Fibroblast of villous mesenchyme (primary cell): ENCODE measurements at places on chromosomes 7 and 10. TPM values are rescaled to one million over a fixed set of nuclear protein-coding genes. Genes with fewer than 3 reads are reported as not detected.
A peak's percentile ranks its signal among the peaks of the same experiment; 100 is the strongest.

GRCh38 chr10:974785-975074 lies 13.5 kb upstream of the GTPBP4 start:
- DNase-seq, result no peak

DNA sequence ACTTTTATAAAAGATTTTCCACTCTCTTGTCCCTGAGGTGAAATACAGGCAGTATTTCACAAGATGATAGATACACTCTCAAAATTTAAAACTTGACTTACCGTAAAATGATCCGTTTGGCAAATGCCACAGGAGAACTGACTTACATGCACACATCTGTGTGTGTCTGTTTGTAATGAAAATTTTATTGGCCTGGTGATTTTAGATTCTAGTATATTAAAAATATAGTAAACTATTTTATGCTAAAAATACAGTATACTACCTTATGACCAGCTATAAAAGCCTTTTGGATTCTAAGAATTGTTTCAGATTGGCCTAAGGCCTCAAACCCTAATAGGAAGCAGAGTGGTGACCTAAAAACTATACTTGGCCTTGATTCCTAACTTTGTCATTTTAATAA lies 362.7 kb downstream of the IPMK start:
- DNase-seq, result no peak

GRCh38 chr10:103498936-103499638 lies 5.6 kb downstream of the NEURL1 start:
- DNase-seq, result no peak

DNA sequence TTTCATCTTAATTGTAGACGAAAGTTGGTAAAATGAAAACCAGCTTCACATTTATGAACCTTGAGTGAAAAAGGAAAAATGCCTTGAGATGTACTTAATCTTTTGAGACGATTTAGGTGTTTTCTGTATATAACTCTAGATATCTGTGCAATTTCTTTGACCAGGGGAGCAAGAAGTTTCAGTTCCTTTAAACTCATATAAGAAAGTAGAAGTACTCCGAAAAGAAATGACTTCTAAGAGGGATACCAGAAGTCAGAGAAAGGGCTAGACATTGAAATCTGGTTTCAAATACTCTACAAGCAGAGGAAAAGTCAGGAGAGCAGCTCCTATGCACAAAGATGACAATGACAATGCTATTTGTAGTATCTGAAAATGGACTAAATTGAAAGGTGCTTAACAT lies 303.7 kb downstream of the BAMBI start:
- no peak for DNase-seq

GRCh38 chr7:67311901-67312300 lies 315.3 kb downstream of the TYW1 start:
- DNase-seq, result peak; percentile 57

DNA sequence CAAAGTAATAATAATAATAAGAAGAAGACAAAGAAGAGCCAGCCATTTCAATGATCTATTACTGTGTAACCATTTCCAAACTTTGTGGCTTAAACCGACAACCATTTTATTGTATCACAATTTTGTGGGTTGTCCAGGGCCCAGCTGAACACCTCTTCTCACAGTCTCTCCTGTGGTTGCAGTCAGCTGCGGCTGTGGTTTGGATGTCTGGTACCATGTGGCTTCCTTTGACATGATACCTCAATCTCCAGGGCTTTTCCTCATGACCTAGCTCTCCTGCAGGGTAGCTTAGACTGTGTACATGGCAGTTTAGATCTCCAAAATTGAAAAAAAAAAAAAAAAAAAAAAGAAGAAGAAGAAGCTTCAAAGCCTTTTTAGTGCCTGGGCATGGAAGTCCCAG lies 72.6 kb upstream of the NFKB2 start:
- DNase-seq, result no peak

DNA sequence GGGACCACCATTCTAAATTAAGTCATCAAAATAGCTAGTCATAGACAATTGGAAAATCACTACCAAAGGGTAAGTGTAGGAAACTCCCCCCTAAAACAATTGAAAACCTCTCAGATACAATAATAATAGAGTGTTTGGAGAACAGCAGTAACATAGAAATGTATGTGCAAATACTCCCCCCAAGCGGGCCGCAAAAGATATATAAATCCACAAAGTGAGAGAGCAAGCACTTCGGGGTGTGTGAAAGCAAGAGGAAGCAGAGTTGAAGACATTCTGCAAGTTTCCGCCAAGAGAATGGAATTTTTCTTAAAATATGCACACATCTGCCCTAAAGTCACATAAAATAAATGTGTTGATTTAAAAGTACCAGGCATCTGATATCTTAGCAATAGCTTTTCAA lies 33.3 kb downstream of the CHCHD3 start:
- no peak for DNase-seq

DNA sequence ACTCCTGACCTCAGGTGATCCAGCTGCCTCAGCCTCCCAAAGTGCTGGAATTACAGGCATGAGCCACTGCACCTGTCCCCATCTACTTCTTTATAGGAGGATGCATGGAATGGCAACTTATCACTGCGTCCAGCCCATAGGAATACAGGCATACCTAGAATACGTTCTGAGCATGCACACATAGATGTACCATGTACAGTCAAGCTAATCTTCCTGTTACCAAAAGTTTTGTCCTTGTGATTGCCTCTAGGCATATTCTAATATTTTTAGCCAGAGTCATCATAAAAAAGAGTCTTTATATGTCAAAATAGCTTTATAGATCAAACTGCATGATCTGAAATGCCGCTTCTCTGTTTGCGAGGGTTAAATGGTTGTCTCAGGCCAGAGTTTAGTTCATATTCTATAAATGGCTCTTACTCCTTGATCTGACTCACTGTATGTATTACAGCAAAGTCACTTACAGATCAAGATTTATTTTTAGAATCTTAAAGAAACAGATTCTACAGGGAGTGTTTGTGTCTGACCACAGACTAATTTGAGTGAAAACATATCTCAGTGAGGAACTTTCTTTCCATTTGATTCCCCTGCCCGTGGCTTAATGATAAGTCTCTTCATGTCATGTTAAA lies 210.9 kb downstream of the CREB5 start:
- peak; percentile 22 for DNase-seq

GRCh38 chr10:9615189-9615588 lies 1402.5 kb upstream of the CELF2 start:
- DNase-seq, result no peak

DNA sequence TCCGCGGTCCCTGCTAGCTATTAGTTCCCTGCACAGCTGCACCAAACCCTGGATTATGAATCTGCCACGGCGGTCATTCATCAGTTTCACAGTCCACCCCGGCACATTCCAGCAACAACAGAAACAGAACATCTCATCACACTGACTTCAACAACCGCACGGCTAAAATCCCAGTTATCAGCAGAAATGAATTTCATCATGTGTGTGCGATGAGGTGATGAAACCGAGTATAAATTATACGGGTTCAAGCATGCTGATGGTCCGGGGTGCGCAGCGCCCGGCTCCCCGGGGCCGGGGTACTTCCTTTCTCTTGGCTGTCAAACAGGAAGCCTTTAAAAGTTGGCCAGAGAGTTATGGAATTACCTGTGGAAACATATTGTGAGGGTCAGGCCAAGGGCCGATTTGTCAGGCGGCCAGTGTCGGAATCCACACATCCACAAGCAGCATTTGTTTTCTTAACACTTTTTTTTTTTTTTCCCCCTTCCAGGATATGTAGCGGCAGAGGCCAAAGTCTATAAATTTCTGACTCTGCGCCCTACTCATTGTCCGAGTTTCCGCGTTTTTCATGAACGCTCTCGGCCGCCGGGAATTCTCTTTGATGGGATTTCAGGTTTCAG lies 420.9 kb upstream of the MGMT start:
- no peak for DNase-seq

DNA sequence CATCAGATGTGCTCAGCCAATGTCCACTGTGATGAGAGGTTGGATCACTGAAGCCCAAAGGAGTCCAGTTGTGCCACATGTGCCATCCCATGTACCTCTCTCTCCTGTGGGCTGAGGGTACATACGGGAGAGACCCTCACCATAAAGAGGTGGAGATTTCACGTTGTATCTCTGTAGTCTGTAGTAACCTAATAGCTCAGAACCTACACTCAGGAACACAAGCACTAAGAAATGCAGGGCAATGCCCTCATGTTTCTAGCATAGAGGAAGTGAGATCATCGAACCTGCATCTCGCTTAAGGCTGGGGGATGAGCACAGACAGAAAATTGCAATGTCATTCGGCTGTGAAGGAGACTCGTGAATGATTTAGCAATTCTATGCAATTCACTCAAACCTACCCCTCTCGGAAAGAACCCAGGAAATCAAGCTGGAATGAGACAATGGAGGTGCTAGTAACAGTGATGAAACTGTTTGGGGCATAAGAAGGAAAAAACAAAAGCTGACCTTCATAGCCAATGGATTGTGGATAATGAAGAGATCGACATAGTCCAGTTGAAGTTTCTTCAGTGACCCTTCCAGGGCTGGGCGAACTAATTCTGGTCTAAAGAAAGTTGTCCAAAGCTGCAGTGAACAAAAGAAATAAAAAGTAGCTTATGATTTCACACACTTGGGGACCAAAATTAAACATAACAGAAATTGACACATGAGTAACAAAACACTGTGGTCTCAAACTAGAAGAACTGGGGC lies 80.3 kb upstream of the UCN3 start:
- peak; percentile 68 for DNase-seq

- no peak for DNase-seq
These were observed 15.1 kb upstream of the PRLHR start for GRCh38 chr10:118610577-118610976.

DNA sequence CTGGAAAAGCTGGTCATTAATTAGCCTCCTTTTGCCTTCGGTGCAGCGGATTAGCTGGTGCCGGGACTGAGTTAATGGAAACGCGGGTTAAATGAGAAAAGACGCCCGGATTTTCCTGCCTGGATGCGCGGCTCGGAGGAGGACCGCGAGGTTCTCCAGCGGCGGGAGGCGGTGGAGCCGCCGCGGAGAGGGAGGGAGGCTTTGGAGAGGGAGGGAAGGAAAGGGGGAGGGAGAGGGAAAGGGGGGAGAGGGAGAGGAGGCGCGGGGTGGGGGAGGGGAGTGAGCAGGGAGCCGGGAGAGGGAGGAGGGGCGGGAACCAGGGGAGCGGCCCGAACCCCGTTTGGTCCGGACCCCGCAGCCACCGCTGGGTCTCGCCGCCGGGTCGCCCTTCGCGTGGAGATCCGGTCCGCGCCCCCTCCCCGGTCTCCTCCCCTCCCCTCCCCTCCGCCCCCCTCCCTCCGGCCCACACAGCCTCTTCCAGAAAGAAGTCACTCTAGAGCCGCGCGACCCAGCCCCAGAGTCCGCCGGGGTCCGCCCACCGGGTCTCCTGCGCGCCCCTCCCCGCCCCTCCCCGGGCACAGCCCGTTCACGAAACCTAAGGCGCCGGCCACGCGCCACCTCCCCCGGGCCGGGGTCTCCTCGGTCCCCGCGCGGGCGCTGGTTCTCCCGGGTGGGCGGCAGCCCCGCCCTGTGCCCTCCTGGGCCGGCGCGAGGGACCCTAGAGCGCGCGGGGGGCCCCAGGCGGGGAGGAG lies 347.5 kb downstream of the DNAJB6 start:
- no peak for DNase-seq

- peak; percentile 50 for DNase-seq
These were observed 81.6 kb upstream of the CHST15 start for GRCh38 chr10:124174673-124175645.

DNA sequence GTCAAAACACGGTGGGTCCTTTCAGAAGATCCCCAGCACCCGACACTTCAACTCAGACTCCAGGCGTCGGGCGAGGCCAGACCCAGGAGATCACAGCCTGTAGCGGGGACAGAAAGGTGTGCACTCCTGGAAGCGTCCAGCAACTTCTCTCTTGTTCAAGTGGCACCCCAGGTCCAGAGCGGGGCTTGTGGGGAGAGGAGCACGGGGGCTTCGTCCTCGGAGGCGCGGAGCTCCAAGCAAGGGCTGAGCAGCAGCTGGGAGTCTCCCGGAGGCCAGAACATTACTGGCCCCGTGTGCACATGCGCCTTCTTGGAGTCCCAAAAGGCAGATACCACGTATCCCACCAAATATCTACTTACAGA lies 54.9 kb downstream of the ZRANB1 start:
- no peak for DNase-seq

DNA sequence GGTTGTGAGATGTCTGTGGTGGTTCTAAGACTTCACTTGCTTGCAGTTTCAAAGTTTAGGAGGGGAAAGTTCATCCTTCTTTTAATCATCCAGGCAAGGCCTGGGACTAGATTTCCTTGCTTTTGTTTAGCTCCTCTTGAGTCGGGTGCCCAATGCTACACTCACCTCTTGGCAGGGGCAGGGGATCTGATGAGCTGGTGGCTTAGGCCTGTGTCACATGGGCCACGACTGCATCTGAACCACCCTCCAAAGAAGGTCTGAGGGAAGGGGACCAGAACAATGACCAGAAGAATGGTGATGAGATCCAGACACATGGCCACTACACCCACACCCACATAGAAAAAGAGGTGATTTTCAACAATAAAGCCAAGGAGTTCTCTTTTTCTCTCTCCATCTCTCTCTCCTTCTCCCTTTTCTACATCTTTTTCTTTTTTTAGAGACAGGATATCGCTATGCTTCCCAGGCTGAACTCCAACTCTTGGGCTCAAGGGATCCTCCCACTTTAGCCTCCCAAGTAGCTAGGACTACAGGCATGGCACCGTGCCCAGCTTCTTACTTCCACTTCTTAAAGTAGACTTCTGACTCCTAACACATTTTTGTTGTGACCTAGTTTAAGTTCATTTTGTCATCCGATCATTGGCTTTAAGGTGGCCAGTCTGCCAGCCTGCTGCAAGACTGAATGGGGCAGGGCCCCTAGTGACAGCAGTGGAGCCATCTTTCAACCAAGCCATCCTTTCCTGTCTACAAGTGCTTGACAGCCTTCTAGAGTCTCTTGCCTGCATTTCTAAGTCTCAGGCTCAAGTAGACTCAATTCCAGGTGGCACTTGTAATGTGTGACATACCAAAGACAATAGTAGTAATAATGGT lies 350.9 kb downstream of the RNLS start:
- peak; percentile 37 for DNase-seq

GRCh38 chr10:1403508-1404322 lies 333.6 kb downstream of the ADARB2 start:
- DNase-seq, result no peak

The LBX1 gene
- not detected in 2 replicates for total RNA-seq

The PHYHIPL gene
- total RNA-seq, result not detected in 2 replicates

The PNLIPRP3 gene
- total RNA-seq, result not detected in 2 replicates

The SPDYE1 gene
- not detected in 2 replicates for total RNA-seq

The NUTM2E gene
- under 0.01 TPM in 1 of 2 replicates, not detected in the other for total RNA-seq

The LRRC61 gene
- 6.8 and 13.0 TPM in 2 replicates for total RNA-seq

The CCDC7 gene
- 9.3 and 20.3 TPM in 2 replicates for total RNA-seq

The ANKRD7 gene
- total RNA-seq, result 0.86 and 1.3 TPM in 2 replicates

The EBF3 gene
- total RNA-seq, result 0.32 and 6.0 TPM in 2 replicates

The SPDYE6 gene
- not detected in 2 replicates for total RNA-seq

The CDK14 gene
- 29.0 and 41.0 TPM in 2 replicates for total RNA-seq

The TRIM50 gene
- not detected in 2 replicates for total RNA-seq
